ENCODE measurements at places on chromosomes 2 and 18. TPM values are rescaled to one million over a fixed set of nuclear protein-coding genes. Genes with fewer than 3 reads are reported as not detected.

- no peak for DNase-seq
Observed at GRCh38 chr2:231188506-231189170, 9.8 kb upstream of the ARMC9 start.

- DNase-seq, result no peak
Observed at GRCh38 chr2:161571051-161571429, 53.2 kb upstream of the SLC4A10 start.

Gene MAP3K2
- 2.3 TPM for polyA plus RNA-seq

- DNase-seq, result no peak
Observed at GRCh38 chr2:69993048-69993565, 31.7 kb upstream of the ASPRV1 start.

DNA sequence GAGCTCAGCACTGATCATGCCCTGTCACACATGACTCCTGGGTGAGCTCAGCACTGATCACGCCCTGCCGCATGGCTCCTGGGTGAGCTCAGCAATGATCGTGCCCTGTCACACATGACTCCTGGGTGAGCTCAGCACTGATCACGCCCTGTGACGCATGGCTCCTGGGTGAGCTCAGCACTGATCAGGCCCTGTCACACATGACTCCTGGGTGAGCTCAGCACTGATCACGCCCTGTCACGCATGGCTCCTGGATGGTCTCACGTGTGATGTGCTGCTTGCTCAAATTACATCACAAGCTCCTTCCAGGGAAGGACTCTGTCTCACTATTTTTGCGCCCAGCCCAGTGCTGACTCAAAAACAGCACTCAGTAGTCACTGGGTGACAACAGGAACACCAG, 258.0 kb downstream of the HDAC4 start:
- DNase-seq, result no peak

DNA sequence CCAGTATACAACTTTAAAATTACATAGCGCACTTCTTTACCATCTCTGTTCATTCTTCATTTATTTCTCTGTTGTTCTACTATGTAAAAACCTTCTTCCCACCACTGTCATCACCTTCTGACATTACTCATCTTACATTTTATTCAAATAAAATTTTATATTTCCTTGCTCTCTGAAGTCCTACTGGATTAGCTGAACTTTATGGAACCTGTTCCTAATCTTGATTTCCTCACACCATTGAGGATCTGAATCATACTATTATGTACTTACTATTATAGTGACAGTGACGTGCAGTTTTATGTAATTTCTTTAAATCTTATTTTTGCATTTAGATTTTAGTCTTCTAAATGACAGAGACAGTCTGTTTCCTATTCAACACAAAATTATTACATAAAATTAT, 98.3 kb downstream of the DYNAP start:
- no peak for DNase-seq

Data from H1 (cell line).